ENCODE measurements at places on chromosomes 2 and 18.

DNA sequence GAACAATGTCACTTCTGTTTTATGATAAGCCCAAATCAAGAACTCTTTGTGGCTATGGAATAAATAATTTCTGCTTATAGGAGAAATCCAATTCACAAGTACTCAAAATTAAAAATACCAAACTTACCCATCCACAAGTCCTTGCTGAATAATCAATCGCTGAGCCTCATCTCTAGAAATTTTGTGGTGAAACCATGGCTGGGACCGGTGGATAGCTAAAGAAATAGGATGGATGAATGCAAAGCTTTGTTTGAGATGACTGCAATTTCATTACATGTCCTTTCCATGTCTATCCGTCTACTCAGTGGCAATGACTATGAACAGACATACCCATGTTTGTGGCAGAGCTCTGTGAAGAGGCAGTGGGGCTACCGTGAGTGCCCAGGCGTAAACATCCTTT is 124.4 kb downstream of the GRB14 start:
- DNase-seq: no peak

- peak; percentile 24 for DNase-seq
Observed at GRCh38 chr2:21891191-21891590, 767.4 kb downstream of the TDRD15 start.

- peak; percentile 28 for DNase-seq
Observed at GRCh38 chr2:3827673-3828575, 124.5 kb downstream of the DCDC2C start.

DNA sequence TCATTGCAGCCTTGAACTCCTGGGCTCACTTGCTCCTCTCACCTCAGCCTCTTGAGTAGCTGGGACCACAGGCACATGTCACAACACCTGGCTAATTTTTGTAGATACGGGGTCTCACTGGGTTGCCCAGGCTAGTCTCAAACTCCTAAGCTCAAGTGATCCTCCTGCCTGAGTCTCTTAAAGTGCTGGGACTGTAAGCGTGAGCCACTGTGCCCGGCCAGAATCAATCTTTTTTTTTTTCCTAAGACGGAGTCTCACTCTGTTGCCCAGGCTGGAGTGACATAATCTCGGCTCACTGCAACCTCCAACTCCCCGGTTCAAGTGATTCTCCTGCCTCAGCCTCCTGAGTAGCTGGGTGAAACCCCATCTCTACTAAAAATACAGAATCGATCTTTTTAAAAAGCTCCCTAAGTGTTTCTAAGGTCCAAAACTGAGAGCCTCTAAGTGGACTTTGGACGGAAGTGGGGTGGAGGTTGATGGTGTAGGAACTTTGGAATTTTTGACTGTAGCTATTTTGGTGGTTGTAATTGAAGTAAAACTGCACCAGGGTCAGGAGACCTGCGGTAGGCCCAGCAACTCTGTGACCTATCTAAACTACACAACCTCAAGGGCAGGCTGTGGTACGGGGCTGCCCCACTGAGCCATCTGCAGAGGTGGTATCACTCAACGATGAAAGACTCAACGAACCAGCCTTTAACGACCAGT is 82.9 kb downstream of the POLR1A start:
- DNase-seq: no peak

DNA sequence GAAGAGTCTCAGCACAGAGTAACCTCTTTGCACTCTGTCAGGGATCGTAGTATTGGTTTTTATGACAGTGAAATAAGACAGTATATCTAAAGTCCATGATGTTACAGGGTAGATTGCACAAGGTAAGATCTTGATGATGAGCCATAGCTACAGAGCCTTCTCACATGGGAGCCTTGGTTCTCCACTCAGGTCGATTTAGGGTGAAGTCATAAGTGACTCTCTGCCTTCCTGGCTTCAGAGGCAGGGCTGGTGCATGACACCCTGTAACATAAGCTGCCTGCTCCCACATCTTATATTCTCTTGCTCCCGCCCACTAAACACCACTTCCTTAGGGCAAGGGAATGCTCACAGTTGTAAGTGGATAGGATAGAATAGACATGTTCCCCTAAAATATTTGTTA is 13.3 kb downstream of the DAPL1 start:
- DNase-seq: no peak

- DNase-seq: no peak
Observed at GRCh38 chr2:144415386-144415785, 104.5 kb downstream of the ZEB2 start.

GRCh38 chr2:191938779-191939178 is 91.9 kb upstream of the CAVIN2 start:
- DNase-seq: no peak

DNA sequence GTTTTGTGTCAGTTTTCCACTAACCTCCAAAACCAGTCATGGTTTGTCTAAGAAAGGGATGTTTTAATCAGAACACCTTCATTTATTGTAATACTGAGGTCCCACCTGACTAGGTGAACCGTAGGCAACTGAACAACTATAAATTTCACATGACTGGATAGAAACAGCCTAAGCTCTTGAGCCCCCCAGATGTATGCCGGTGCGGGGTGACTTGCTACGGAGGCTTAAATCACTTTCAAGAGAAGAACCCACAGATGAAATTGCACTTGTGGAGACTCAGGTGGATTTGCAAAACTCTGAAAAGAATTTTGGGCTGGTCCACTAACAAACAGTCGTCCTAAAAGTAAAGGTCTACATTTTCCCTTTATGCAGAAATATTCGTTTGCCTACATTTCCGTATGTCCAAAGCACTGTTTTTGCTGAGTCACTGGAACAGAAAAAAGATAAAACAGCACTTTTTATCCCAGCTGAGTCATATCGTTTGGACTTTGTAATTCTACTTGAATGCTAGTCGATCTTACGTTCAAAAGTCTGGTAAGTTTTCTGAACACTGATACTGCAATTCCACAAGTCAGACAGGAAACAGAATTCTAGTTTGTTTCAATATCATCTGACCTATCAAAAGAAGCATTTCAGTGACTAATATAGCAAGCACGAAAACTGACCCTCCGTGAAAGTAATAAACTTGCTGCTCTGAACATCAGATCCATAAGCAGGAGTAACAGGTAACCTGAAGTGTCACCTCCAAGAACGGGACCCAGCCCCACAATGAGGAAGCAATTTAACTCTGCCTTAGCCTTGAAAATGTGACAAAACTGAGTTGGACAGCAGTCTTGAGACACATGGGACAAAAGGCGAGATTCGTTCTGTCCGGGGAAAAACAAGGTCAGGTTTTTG is 18.1 kb downstream of the ZNF516 start:
- no peak for DNase-seq

GRCh38 chr2:143685421-143686078 is 556.3 kb downstream of the ARHGAP15 start:
- DNase-seq: no peak

DNA sequence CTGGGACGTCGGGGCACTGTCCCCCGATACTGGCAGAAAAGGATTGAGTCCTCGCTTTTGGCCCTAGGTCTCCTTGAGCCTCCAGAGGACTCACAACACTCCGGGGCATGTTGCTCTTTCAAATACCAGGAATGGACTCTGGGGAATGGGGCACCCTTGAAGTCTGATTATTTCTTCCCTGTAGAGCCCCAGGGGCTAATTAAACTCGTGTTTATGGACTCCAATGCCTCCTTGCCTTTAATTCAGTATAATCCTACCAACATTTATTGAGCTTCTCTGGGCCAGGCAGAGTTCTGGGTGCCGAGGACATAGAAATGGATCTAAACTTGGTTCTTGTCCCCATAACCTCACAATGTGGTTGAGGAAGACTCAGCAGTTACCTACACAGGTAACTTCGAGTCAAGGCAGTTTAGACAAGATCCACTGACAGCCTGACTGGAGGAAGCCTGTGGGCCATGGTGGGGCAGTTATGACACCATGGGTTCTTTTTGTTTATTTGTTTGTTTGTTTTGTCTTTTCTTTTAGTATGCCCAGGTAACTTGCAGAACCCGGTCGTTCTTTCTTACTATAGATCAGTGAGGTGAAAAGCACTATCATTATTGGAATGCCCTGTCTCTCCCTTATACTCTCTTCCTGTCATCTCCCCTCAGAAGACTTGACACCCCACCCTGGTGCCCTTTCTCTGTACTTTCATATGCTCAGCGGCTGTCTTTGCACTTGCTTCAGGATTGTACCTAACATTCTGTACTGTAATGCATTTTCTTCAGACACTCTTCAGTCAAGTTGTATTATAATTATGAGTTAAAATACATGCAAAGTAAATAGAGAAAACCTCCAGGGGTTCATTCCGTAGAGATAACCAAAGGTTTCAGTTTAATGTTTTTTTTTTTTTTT is 3.2 kb downstream of the CFLAR start:
- no peak for DNase-seq

DNA sequence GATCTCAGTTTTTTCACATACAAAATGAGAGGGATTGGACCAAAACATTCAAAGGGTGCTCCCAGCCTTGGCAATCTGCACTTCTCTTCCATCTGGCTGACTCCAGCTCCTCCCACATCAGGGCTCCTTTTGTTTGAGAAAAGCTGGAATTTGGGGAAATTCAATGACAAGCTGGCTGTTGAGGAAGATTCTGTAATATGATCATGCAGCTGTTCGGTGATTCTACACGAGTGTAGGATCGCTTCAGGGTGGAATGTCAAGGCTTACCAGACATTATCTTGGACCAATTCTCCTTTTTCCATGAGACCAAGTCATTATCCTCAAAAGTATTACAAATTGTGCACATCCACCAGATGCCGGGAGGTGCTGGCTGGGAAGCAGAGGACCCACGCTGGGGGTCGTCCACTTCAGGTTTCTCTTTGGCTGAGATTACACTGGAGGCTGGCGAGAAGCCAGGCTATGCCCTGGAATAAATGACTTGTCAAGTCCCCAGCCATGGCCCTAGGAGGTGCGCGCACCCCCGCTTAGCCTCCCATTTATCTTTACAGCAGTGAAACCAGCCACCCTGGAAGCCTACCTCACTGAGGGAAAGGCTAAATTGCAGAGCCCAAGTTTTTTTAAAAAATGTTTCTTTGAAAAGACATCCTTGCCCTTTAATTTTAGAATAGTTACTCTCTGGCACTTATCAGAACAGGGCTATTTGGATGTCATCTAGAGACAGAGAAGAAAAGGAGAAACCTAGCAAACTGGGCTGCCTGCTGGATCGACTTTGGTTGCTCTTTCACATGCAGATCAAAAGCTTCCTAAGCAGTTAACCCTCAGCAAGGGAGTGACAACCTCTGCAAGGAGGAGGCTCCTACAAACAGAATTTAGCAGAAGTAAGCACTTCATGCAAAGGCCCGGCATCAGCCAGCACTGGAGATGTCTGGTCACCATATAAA is 42.5 kb upstream of the LCLAT1 start:
- no peak for DNase-seq

GRCh38 chr2:175234153-175234552 is 52.6 kb upstream of the ATP5MC3 start:
- no peak for DNase-seq

DNA sequence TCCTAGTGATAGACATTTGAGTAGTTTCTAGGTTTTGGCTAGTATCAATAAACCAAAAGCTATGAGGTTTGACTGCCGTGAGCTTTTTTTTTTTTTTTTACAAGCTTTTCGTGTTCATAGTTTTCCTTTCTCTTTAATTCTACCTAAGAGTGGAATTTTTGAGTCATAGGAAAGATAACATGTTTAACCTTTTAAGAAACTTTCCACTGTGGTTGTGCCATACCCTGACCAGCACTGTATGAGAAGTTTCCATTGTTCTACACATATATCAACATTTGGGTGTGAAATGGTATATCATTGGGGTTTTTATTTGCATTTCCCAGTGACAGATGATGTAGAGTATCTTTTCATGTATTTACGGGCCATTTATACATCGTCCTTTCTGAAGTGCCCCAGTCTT is 31.7 kb downstream of the UBE2F start:
- DNase-seq: no peak

- no peak for DNase-seq
Observed at GRCh38 chr2:200778038-200778437, 33.7 kb upstream of the BZW1 start.

- DNase-seq: no peak
Observed at GRCh38 chr18:70132999-70133398, 72.5 kb downstream of the RTTN start.

DNA sequence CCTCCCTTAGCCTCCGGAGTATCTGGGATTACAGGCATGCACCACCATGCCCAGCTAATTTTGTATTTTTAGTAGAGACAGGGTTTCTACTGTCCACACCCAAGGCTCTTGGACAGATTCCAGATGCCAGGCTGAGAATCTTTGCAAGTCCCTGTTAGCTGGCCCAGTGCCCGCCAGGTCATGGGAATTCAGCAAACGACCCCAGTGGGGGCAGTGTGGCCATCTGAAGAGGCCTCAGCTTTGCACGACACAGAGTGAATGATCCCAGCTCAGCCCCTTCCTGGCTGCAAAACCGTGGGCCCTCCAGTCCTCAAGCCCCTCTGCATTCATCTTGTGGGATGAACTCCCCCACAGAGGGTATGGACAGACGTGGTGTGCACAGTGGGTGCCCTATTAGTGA is 179.5 kb upstream of the ID2 start:
- DNase-seq: no peak

- DNase-seq: no peak
Observed at GRCh38 chr2:95386031-95386430, 16.5 kb upstream of the FAHD2A start.

GRCh38 chr18:7778181-7778580 is 211.1 kb downstream of the PTPRM start:
- DNase-seq: no peak

GRCh38 chr2:74703373-74703772 is 49.3 kb downstream of the SEMA4F start:
- no peak for DNase-seq

DNA sequence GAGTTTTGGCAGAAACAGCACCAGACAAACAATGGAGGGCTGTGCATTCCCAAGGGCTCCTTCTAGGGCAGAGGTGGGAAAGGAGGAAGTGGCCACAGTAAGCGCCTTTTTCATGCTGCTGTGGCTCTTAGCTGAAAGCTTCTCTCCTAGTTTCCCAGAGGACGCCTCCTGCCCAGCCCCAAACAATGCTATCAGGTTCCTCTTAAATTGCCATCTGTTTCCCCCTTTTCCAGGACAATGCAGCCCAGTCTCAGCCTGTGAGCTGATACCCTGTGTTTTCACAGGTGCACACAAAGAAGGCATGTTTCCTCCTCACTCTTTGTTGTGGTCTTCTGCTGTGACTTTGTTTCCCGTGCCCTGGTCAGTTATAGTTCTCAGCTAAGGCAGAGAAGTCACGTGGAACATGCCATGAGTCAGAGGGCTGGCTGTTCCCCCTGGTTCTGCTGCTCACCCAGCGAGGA is 5.4 kb upstream of the FAM124B start:
- DNase-seq: no peak

- no peak for DNase-seq
Observed at GRCh38 chr2:133972786-133973185, 281.1 kb upstream of the MGAT5 start.

GRCh38 chr2:28326469-28326805 is 66.2 kb upstream of the FOSL2 start:
- DNase-seq: no peak

DNA sequence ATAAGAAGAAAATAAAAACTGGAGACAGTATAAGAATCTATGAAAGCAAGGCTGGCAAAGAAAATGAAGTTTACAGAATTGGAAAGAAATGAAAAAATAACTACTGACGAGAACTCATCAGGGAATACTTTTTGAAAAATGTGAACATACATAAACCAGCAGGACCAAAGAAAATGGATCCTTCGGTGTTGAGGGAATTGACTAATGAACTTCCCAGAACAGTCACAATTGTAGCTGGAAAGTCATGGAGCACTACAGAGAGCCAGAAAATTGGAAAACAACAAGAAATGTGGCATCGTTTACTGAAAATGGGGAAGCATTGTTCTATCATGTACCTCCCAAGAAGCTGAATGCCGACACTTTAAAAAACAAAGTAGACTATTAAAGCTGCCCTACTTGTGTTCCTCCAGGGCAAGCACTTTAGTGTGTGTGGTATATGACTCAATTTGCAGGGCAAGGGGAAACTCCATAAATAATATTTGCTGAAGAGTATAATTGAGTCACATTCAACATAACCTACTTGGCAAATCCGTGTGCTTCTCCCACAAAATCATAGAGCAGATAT is 1221.6 kb upstream of the NRXN1 start:
- no peak for DNase-seq

Measured in nephron progenitor cell (in vitro differentiated cells).